ENCODE measurements at places on chromosomes 7 and 10.

- DNase-seq: no peak
Observed at GRCh38 chr7:140222814-140223213, 46.0 kb upstream of the KDM7A start.

DNA sequence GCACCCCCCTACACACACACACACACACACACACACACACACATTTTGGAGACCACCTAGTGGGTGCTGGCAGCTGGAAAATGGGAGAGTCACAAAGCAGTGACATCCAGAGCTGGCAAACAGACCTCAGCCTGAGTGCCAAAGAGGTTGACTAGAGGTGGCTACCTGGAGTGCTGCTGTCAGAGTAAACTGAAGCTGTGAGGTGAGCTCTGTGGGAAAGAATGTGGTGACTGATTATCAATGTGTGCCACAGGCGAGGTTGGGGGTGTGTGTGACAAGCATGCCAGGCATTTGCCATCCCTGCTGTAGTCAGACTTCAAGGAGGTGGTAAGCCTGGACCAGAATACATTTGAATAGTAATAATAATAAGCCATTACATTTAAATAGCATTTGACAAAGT, 120.6 kb downstream of the SLIT1 start:
- no peak for DNase-seq

- no peak for DNase-seq
Observed at GRCh38 chr7:92303761-92304160, 58.0 kb downstream of the ANKIB1 start.

DNA sequence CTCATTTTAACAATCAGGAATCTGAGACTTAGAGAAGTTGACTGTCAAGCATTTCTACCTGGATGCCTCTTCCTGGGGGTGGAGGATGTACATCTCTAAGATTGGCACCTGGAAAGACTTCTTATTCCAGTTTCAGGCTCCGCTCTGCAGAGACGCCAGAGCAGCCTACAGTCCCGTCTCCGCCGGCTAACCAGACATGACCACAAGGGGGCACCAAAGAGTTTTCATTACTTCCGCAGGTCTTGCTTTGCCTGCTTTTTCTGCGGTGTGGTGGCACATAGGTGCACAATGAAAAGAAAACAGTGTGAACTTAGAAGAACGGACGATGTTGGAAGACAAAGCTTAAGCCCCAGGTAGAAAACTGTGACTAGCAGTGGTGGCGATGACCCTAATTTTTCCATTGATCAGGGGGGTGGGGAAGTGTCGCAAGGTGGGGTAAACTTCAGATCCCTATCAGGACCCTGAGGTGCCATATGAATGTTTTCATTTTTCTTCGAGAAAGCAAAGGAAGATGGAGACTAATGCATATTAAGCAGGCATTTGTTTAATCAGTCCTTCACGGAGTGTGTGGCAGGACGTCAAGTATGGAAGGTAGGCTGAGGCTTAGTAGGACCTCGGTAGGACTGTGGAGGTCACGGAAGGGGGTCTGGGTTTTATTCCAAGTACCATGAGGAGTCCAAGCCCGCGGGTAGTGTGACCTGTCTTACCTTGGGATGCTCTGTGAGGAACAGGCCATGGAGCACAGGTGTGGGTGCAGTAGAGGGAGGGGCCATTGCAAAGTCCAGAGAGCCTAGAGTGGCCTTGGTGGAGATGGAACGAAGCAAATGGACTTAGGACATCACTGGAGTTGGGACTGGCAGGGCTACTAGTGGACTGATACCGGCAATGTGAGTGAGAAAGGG, 60.1 kb upstream of the SORCS3 start:
- DNase-seq: peak; percentile 72

GRCh38 chr7:43302773-43303460, 190.5 kb downstream of the HECW1 start:
- no peak for DNase-seq

DNA sequence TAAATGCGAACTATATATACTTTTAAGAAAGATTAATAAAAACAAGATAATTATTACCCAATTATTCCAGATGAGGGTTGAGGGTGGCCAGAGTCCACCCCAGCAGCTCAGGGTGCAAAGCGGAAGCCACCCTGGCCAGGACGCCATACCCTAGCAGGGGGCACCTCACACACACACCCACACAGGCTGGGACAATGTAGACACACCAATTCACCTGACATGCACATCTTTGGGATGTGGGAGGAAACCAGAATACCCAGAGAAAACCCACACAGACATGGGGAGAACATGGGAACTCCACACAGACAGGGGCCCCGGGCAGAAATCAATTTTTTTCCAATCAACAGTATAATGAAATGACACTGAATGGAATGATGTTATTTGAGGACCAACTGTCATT, 86.0 kb downstream of the RTKN2 start:
- DNase-seq: no peak

DNA sequence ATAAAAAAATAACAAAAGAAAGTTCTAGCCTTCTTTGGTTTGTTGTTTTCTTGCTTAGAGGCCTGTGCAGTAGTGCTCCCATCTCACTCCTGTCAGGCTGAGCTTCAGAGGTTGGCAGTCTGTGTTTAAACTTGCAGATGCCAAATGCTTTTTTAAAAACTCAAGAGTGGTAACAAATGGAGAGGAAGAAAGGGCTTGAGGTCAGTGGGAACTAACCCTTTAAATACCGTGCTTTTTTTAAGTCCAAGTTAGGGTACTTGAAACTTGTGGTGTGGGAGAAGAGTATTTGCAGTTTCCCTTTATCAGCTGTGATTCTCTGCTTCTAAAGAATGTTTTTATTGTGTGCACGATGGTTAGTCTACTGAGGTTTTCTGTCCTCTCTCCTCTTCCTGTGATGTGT, 29.4 kb downstream of the ZRANB1 start:
- DNase-seq: no peak

DNA sequence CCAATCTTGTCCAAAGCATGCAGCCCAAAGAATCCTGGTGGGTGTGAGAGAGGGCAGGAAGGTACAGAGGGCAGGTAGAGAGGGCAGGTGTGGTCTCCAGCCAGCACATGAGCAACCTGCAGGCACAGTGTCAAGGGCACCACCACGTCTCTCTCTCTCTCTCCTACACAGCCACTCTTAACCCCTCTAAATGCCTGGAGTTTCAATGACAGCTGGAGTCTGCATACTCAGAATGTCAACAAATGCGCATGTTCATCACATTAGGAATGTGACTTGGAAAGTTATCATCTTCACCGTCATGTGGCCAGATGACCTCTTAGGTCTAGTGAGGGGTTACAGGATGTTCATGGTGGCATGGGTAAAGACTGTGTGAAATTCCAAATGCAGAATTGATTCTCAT, 456.8 kb downstream of the SORCS1 start:
- DNase-seq: no peak

DNA sequence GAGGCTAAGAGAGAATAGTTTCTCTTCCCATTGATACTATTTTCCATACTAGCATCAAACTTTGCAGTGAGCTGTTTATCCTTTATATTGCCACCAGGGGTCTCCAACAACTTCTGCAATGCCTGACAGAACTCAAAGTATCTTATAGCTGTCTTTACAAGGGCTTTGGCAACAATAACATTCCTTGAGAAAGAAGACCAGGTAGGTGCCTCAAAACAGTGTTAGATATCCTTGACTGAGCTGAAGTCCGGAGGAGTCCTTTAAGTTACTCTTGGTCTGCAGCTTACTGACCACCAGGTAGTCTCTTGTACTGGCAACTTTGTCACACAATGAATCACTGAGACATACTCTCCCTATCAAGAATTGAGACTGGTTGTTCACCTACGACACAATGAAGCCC, 30.0 kb upstream of the TES start:
- peak; percentile 63 for DNase-seq

- DNase-seq: no peak
Observed at GRCh38 chr10:97635577-97635976, 2.3 kb upstream of the MORN4 start.
